Esophagus mucosa (tissue), 1 donor: ENCODE measurements at places on chromosomes 7 and 10.

DNA sequence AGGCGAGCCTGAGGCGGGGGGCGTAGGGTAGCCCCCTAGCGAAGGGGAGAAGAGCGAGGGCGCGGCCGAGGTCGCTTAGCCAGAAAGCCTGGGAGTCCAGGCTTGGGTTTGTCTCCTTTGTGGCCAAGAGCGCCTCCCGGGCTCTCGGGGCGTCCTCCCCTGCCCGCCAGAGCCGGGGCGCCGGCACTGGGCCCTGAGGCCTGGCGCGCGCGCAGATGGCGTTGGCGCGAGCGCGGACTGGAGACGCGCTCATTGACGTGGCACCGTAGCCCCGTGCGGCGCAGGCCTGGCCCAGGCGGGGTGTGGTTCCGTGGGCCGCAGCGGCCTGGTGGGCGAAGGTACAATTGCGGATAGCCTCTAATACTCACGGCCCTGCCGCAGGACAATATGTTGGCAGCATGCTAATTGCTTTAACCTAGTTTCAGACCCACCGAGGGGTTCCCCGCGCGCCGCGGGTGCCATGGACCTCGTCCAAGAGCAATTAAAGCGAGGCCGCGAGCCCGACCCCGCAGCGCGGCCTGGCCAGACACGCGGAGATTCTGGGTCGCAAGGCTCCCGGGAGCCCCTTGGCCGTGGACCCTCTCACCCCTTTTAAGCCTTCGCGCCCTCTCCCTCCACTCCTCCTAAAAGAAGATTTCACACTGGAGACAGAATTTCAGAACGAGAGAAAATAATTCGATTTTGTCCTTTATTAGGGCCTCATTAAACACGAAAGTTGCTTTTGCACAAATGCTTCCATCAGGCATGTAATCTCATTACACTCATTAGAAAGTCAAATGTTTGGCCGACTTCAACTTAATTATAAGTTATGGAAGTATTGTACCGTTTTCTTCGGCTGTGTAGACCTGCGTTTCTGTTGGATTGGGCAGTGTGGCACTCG, 3.1 kb downstream of the PTF1A start:
- no peak for ATAC-seq

GRCh38 chr7:139854803-139855497, 25.9 kb downstream of the TBXAS1 start:
- no peak for ATAC-seq

- ATAC-seq, result no peak
Measured at GRCh38 chr10:51029172-51029641, 45.1 kb upstream of the PRKG1 start.

GRCh38 chr10:98748298-98748697, 301.6 kb upstream of the HPS1 start:
- no peak for ATAC-seq

GRCh38 chr10:116780691-116781205, 38.4 kb upstream of the HSPA12A start:
- ATAC-seq, result no peak

- ATAC-seq, result peak; percentile 20
Measured at GRCh38 chr10:97774811-97775294, 3.1 kb upstream of the SFRP5 start.

GRCh38 chr10:129843131-129843541, 120.9 kb downstream of the EBF3 start:
- ATAC-seq, result no peak

DNA sequence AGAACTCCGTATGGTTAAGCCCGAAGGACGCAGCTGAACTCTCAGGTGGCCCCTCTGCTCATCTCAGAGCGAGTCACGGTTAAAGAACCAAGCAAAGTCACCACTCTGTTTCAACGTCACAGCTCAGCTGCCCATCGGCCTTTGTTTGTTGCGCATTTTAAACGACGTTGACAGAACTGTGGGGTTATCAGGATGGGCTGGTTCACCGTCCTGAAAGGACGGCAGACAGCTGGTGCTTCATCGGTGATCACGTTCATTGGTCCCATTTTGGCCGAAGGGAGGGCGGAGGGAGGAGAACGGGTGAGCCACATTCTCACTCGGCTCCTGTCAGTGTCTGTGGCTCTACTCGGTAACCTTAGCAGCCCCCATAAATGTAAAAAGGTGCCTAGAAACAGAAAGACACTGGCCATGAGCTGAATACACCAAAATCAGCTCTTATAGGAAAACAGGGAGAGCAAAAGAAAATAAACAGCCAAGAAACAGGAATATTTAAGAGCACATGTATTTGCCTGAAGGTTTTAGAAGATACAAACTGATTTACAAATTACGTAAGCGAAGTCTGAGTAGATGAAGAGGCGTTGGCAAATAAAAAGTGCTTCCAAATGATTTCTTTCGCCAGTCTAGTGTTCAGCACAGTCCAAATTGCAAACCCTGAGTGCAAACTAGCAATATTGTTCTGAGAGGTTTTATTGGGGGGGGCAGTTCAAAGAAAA, 8.4 kb downstream of the PRKAG2 start:
- ATAC-seq, result no peak

- ATAC-seq, result peak; percentile 40
Measured at GRCh38 chr7:151087245-151088018, 1.2 kb downstream of the AGAP3 start.

GRCh38 chr7:69412331-69413146, 185.7 kb upstream of the AUTS2 start:
- ATAC-seq, result no peak

DNA sequence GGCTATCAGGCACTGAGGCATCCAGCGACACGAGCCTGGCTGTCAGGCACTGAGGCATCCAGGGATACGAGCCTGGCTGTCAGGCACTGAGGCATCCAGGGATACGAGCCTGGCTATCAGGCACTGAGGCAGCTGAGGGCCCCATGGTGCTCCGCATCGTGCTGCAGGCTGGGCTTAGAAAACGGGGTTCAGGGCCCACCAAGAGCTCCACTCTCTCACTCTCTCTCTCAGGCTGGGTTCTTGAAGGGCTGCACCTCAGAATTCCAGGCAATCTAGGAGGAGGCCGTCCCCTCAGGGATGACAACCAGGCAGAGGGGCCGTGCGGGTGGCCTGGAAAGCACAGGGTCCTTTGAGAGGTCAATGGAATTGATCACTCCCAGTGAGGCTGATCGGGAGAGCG, 69.0 kb downstream of the CFAP46 start:
- ATAC-seq, result no peak

DNA sequence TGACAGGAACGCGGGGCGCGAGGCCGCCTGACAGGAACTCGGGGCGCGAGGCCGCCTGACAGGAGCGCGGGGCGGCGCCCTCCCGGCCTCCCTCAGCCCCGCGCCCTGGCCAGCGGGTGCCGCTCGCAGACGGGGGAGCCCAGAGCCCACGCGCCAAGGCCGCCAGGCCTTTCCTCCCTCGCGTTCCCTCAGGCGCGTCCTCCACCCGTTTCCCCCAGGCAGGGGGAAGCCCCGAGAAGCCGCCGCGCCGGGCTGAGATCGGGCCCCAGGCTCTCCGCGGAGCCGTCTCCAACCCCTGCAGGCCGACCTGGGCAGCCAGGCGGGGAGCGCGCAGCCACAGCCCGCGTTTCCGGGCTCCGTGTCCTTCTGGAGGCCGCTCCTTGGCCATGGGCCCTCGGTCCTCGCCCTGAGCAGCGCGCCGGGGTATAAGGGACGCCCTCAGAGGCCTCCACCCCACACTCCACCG, 17.7 kb downstream of the PTPRN2 start:
- no peak for ATAC-seq

GRCh38 chr10:18400201-18400905, 251.0 kb downstream of the NSUN6 start:
- no peak for ATAC-seq

- ATAC-seq, result no peak
Measured at GRCh38 chr7:27147199-27148030, at the start of gene HOXA6. HOXA6 (minus strand) TSS chr7:27147774; CDS start chr7:27147749, 25 bp downstream.

GRCh38 chr7:112866424-112866823, 76.2 kb upstream of the TMEM168 start:
- ATAC-seq, result no peak

GRCh38 chr10:44395902-44396670, 11.2 kb upstream of the CXCL12 start:
- ATAC-seq, result no peak

DNA sequence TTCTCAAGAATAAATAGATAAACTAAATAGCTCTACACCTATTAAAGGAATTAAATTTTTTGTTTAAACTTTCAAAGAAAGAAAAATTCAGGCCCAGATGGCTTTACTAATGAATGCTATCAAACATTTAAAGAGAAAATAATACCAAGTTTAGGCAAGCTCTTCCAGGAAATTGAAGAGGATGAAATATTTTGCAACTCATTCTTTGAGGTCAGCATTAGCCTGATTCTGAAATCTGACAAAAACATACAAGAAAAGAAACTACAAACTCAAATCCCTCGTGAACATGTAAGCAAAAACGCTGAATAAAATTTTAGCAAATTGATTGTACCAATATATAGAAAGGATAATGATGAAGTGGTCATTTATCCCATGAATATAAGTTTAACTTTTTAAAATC, 93.4 kb downstream of the RTKN2 start:
- ATAC-seq, result no peak

DNA sequence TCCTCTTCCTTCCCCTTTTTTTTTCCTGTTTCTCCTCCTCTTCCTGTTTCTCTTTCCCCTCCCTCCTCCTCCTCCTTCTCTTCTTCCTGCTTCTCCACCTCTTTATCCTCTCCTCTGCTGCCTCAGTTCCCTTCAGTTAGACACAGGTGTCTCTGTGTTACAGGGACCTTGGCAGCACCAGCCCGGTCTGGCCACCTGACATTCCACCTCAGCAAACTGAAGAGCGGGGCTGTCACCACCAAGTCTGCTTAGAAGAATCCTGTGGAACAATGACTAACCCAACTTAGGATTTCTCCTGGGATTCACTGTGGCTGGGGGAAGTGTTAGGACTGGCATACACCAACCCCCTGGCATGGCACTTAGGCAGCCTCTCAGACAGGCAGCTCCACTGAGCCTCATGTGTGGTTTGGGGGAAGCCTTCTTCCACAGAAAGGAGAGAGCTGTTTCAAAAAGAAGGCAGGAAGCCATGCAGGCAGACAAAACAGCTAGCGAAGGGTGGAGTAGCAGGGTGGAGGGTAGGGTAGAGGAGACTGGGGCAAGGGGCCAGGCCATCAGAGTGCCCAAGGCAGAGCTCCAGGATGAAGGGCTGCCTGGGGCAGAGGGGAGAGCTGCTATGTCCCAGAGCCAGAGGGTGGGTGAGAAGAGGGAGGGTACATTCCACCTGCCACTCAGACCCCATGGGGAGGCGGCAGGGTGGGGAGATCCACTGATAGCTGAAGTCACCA, 13.2 kb upstream of the GDF10 start:
- no peak for ATAC-seq

- no peak for ATAC-seq
Measured at GRCh38 chr10:14608381-14609001, 166.2 kb downstream of the FAM107B start.

DNA sequence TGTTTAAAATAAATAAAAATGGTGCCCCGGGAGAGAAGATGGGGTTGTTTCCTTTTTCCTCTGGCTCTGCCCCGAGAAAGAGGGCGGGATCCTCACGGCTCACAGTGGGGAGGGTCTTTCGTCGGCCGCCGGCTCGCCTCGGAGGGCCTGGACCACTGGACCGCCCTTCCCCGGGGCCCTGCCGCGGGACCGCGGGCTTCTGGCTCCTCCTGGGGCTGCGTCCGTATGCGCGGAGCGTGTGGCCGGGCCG, 3.5 kb upstream of the IGF2BP3 start:
- no peak for ATAC-seq

GRCh38 chr10:11164803-11165590, 147.3 kb downstream of the CELF2 start:
- peak; percentile 41 for ATAC-seq

DNA sequence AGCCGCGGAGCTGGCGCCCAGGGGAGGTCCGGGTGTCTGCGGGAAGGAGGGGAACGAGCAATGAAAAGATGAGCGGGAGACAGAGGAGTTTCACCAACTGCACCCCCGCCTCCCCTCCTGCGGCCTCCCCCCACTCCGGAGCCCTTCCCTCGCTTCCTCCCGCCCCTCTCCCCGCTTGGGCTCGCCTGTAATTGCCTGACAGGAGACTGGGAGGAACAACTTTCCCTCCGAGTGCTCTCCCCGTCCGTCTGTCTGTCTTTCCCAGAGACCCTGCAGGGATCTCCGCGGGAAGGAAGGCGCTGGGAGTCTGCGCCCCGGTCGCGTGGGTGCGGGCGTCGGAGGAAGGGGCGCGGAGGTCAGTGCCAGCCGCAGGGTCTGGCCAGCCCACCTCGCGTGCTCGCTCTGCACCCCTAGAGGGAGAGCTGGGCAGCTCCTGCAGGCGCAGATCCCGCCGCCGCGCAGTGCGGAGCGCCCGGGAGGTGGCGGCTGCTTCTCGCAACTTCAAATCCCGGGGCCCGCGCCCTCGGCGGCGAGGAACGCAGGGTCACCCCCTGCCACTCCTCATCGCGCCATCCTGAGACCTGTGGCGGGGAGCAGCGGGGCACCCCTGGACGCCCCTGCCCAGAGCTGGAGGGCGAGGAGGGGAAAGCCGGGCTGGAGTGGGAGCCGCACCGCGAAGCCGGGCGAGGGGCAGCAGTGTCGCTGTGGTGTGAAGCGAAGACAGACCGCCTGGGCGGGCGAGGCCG, 511 bp upstream of the NRP1 start:
- ATAC-seq, result peak; percentile 79

- ATAC-seq, result peak; percentile 93
Measured at GRCh38 chr7:149245244-149245643, 5.8 kb downstream of the ZNF212 start.

- peak; percentile 97 for ATAC-seq
Measured at GRCh38 chr7:116316838-116317628, 106.7 kb downstream of the TES start.

DNA sequence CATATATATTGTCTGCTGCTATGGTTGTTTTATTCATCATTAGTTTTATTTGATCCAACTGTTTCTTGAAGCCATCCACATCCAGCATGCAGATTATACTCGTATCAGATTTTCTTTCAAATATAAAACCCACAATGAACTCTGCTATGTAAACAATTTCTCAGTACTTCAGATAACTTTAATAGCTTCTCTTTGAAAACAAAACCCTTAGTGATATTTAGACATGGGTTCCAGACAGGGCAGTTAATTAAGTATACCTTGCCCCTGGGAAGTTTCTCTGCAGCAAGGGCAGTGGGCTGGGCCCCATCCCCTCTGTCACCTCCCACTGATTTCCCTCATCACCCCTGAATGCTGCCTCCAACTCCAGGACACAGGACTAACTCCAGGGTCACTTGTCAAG, 104.3 kb downstream of the GFRA1 start:
- no peak for ATAC-seq

DNA sequence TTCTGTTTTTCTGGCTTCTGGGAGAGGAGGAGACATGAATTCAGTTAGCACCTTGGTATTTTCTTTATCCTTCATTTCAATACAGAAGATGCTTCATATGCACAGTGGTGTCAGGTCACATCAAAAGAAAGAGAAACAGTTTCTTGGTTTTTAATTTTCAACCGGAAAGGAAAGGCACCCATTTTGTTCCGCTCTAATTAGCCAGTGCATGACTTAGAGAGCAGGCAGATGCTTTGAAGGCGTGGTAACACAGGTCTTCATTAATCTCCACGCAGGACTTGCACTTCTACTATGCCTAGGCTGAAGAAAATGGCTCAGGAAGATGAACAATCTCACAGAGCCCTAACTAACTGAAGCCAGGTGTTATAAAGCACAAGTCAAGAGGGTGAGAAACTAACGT, 70.4 kb upstream of the ATRNL1 start:
- no peak for ATAC-seq

GRCh38 chr7:85275204-85275603, 88.3 kb upstream of the SEMA3D start:
- no peak for ATAC-seq

GRCh38 chr10:113801569-113801968, 50.1 kb downstream of the PLEKHS1 start:
- no peak for ATAC-seq

GRCh38 chr10:80462299-80462980, 8.3 kb downstream of the TSPAN14 start:
- no peak for ATAC-seq

GRCh38 chr10:129771991-129772431, 192.1 kb downstream of the EBF3 start:
- no peak for ATAC-seq
